H9 (cell line): ENCODE measurements at places on chromosomes 12 and 14.

- H3K27ac ChIP-seq = no peak overlapping the region
- no peaks in the 10 kb centered on the region for H3K27me3 ChIP-seq
- peaks cover 4% of the 10 kb centered on the region; the same call in 2 of the 3 replicates for H3K36me3 ChIP-seq
- peaks cover 3% of the 10 kb centered on the region; the same call in 1 of the 2 replicates for H3K4me1 ChIP-seq
- H3K4me3 ChIP-seq = no peak overlapping the region; the same call in 2 of the 3 replicates
Observed at GRCh38 chr12:123271001-123271668, 521 bp downstream of the CDK2AP1 start.

GRCh38 chr12:69932676-69933552 lies 107.9 kb downstream of the MYRFL start:
- peak overlapping the region; percentile 75 for H3K27ac ChIP-seq
- H3K4me3 ChIP-seq = no peak overlapping the region
- H3K4me1 ChIP-seq = peaks cover 19% of the 10 kb centered on the region; the same call in 1 of the 2 replicates
- H3K27me3 ChIP-seq = no peaks in the 10 kb centered on the region
- H3K36me3 ChIP-seq = peaks cover 6% of the 10 kb centered on the region; the same call in 1 of the 2 replicates

- H3K27me3 ChIP-seq = no peaks in the 10 kb centered on the region
- H3K4me1 ChIP-seq = no peaks in the 10 kb centered on the region
- no peak for DNase-seq
- H3K36me3 ChIP-seq = no peaks in the 10 kb centered on the region
- no peak overlapping the region for H3K27ac ChIP-seq
Observed at GRCh38 chr12:88450136-88450535, 130.1 kb downstream of the KITLG start.

DNA sequence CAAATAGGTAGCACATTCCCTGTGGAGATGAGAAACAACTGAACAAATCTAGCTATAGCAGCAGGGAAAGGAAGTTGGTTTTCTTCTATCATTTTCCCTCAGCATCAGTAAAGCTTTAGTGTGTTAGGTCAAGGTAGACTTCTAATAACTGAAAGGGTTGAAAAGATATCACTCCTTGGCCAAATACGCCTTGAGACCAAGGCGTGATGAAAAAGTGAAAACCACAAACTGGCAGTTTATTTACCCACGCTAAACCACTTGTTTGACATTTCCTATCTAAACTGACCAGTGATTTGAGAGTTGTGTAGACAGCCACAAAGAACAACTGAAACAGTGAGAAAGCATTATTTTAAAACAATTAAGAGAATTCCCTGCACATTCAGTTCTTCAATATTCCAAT lies 99.6 kb upstream of the SOX5 start:
- no peak for DNase-seq
- H3K27me3 ChIP-seq = no peaks in the 10 kb centered on the region
- H3K36me3 ChIP-seq = no peaks in the 10 kb centered on the region
- H3K4me1 ChIP-seq = no peaks in the 10 kb centered on the region
- no peak overlapping the region for H3K4me3 ChIP-seq

GRCh38 chr14:91366749-91367148 lies 50.9 kb downstream of the CCDC88C start:
- H3K4me1 ChIP-seq = no peaks in the 10 kb centered on the region; the same call in 1 of the 2 replicates
- H3K27me3 ChIP-seq = no peaks in the 10 kb centered on the region
- H3K4me3 ChIP-seq = no peak overlapping the region
- no peaks in the 10 kb centered on the region for H3K36me3 ChIP-seq

GRCh38 chr14:80621701-80622100 lies 319.8 kb downstream of the CEP128 start:
- H3K4me3 ChIP-seq = no peak overlapping the region
- no peaks in the 10 kb centered on the region for H3K36me3 ChIP-seq
- H3K27me3 ChIP-seq = no peaks in the 10 kb centered on the region
- DNase-seq = no peak
- H3K4me1 ChIP-seq = no peaks in the 10 kb centered on the region

DNA sequence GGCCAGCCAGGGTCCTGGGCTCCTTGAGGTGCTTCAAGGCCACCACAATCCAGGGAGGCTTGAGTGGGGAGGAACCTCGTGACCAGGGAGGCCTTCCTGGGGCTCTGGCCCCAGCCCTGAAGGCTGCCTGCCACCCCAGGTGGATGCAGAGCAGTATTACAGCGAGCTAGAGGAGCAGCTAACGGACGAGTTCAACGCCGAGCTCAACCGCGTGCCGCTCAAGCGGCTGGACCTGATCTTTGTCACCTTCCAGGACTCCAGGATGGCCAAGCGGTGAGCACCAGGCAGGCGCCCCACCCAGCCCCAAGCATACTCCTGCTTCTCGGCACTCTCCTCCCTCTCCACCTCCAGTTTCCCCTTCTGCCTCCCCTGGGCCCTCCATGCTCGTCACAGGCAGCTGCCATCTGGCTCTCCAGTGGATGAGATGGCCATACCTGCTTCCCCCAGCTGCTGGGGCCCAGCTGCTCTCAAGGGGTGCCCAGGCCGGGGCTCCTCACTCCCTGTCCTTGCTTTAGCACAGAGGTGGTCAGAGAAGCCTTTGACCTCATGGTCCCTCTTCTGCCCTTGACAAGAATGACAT lies 30.6 kb downstream of the NGB start:
- H3K4me3 ChIP-seq = no peak overlapping the region
- H3K36me3 ChIP-seq = no peaks in the 10 kb centered on the region; the same call in 2 of the 3 replicates
- DNase-seq = no peak
- H3K4me1 ChIP-seq = no peaks in the 10 kb centered on the region
- H3K27ac ChIP-seq = no peak overlapping the region

DNA sequence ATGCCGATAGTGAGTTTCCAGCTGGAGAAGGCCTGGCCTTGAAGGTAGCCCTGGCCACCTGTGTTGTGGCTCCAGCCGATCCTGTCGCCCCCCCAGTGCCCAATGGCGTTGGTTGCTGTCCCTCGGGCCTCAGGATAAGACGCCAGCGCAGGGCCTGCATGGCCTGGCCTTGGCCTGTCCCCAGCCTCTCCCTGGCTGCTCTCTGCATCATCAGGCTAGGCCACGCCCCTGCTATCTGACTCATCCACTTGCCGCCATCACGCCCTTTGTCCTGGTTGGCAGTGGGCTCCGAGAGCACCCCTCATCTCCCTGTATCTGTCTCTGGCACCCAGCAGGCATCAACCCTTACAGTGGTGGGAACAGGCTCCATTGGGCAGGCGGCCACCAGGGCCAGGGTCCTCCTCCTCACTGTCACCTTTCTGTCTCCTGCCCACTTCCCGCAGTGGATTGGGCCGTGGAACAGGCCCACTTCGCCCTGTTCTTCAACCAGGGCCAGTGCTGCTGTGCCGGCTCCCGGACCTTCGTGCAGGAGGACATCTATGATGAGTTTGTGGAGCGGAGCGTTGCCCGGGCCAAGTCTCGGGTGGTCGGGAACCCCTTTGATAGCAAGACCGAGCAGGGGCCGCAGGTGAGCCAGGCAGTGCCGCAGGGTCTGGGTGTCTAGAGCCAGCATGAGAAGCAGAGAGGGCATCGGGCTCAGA lies 25.6 kb downstream of the ALDH2 start:
- peaks cover 11% of the 10 kb centered on the region; the same call in 2 of the 3 replicates for H3K36me3 ChIP-seq
- H3K27ac ChIP-seq = no peak overlapping the region
- no peak overlapping the region for H3K4me3 ChIP-seq
- no peaks in the 10 kb centered on the region for H3K27me3 ChIP-seq
- peak; percentile 52 for DNase-seq

GRCh38 chr14:103696070-103696402 lies 19.2 kb downstream of the XRCC3 start:
- no peak for DNase-seq
- peaks cover 37% of the 10 kb centered on the region for H3K36me3 ChIP-seq
- H3K27ac ChIP-seq = no peak overlapping the region
- no peak overlapping the region for H3K4me3 ChIP-seq

- peaks cover 27% of the 10 kb centered on the region for H3K36me3 ChIP-seq
- H3K4me3 ChIP-seq = peak overlapping the region; percentile 89
- DNase-seq = peak; percentile 8
- peaks cover 2% of the 10 kb centered on the region; the same call in 1 of the 2 replicates for H3K27me3 ChIP-seq
Observed at GRCh38 chr14:75429562-75429961, 1.7 kb downstream of the JDP2 start.

GRCh38 chr12:57389033-57389432 lies 41.8 kb downstream of the R3HDM2 start:
- no peaks in the 10 kb centered on the region for H3K27me3 ChIP-seq
- no peak overlapping the region for H3K4me3 ChIP-seq
- DNase-seq = no peak
- no peaks in the 10 kb centered on the region; the same call in 1 of the 2 replicates for H3K4me1 ChIP-seq
- no peak overlapping the region for H3K27ac ChIP-seq

GRCh38 chr14:24399447-24399822 lies 632 bp downstream of the NYNRIN start:
- H3K4me3 ChIP-seq = peak overlapping the region; percentile 89
- H3K27me3 ChIP-seq = no peaks in the 10 kb centered on the region
- no peak for DNase-seq
- H3K4me1 ChIP-seq = no peaks in the 10 kb centered on the region; the same call in 1 of the 2 replicates
- no peak overlapping the region for H3K27ac ChIP-seq

DNA sequence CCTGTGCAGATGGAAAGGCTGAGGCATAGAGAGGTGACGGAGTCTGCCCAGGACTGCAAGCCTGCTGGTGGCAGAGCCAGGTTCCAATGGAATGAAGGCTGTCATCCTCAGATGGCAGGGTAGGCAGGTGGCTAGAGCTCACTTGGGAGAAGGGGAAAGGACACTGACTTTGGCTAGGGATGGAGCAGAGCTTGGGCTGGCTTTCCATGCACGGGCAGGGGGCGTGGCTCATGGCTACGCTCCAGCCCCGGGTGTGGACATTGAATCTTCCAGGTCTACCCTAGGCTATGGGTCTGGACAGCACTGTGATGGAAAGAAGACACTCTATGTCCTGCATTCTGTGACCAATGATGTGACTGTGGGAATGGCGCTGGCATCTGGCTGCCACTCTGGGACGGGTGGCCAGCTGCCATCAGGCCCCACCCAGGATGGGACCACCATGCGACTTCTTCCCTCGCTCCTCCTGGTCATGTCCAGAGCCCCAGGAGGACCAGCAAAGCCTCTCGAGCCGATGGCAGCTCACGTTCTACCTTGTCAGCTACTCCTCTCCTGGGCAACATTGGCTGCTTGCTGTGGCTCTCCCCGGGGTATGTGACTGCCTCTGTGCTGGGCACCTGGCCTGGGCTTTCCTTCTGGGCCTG lies 398.7 kb downstream of the TMEM121 start:
- no peaks in the 10 kb centered on the region for H3K4me1 ChIP-seq
- no peaks in the 10 kb centered on the region for H3K27me3 ChIP-seq
- no peak overlapping the region for H3K27ac ChIP-seq
- no peak overlapping the region for H3K4me3 ChIP-seq
- H3K36me3 ChIP-seq = peaks cover 7% of the 10 kb centered on the region; the same call in 1 of the 2 replicates
- DNase-seq = no peak

DNA sequence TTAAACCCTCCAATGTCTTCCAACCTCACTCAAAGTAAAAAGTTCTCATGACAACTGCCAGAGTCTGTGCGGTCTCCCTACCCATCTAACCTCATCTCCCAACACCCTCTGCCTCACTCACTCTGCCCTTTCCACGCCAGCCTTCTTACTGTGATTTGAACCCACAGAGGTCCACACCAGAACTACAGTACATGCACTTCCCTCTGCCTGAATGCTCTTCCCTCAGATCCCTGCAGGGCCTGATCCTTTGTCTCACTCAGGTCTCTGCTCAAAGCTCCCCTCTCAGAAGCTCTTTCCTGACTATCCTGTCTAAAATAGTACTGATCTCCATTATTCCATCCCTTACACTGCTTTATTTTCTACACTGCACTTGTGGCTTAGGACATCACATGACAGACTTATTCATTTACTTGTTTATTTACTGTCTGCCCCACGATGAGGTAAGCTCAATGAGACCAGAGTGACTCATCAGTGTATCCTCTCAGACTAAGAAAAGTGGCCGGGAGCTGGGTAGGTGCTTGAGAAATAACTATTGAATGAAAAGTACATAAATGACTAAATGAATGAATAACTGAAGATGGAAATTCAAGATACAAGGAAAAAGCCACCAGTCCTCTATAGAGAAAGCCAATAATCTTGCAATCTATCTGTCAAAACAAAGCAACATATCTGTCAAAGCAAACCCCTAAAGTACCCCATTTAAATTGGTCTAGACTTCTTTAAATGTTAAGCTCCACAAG lies 17.1 kb downstream of the POMT2 start:
- no peaks in the 10 kb centered on the region for H3K4me1 ChIP-seq
- H3K27ac ChIP-seq = no peak overlapping the region
- peaks cover 3% of the 10 kb centered on the region; the same call in 1 of the 3 replicates for H3K36me3 ChIP-seq
- DNase-seq = no peak
- H3K27me3 ChIP-seq = no peaks in the 10 kb centered on the region

DNA sequence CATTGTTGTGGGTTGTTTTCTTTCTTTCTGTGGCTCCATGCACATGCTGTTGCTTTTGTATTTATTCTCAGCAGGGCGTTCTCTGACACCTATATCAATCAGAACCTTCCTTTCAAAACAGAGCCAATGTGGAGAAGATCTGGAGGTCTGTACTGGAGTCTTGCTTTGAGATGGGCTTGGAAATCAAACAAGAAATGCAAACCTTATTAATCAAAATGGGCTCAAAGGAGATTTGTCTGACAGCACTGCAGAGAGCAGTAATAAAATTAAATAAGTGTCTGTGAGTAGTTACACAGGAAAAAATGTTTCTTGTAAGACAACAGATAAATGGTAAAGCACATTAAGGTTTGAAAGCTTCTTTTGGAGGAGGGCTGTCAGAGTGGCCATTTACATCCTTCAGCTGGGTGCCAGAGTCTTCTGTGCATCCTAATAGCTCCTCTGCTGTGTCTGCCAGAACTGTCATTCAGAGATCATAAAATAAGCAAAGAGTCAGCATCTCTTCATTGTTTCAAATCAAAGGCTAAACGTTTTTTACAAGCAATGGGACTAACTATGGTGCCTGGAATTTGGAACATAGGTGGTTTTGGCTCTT lies 414.3 kb downstream of the NAV3 start:
- no peak overlapping the region for H3K27ac ChIP-seq
- no peaks in the 10 kb centered on the region for H3K27me3 ChIP-seq
- H3K4me1 ChIP-seq = peaks cover 16% of the 10 kb centered on the region

DNA sequence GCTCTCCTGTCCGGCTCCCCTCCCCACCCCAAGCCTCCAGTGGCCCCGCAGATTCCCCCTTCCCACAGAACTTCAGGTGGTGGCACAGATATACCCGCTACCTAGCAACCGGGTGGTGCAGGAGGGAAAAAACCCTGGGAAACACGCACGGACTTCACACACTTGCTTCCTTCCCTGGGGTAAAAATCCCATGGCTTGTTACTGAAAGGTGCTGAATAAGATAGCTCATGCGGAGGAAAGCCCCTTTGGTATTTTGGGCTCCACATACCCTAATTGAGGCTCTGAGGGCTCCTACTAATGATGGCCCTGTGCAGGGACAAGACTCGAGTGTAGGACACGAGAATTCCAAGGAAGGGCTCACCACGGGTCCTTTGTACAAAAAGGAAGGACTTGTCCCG lies 869 bp upstream of the RIMBP2 start:
- no peaks in the 10 kb centered on the region; the same call in 2 of the 3 replicates for H3K36me3 ChIP-seq
- H3K27me3 ChIP-seq = peaks cover 42% of the 10 kb centered on the region

- H3K27me3 ChIP-seq = no peaks in the 10 kb centered on the region
- peak; percentile 17 for DNase-seq
- no peaks in the 10 kb centered on the region for H3K36me3 ChIP-seq
- no peak overlapping the region for H3K27ac ChIP-seq
Observed at GRCh38 chr14:95265106-95266094, 54.3 kb downstream of the CLMN start.
